ENCODE measurements at places on chromosomes 5 and 9. TPM values are rescaled to one million over a fixed set of nuclear protein-coding genes. Genes with fewer than 3 reads are reported as not detected.

Gene PTPRD
- 0.63 TPM for total RNA-seq

Gene SUSD3
- 13.4 TPM for total RNA-seq

Gene ZDHHC11
- total RNA-seq, result 26.0 TPM

Gene ENTREP1
- total RNA-seq, result 0.36 TPM

Gene IL7R
- 7.1 TPM for total RNA-seq

Gene IRGM
- not detected for total RNA-seq

Gene GALNT10
- 46.2 TPM for total RNA-seq

Gene KCNN2
- 0.07 TPM for total RNA-seq

Gene PIP5K1B
- 0.29 TPM for total RNA-seq

Gene RNF145
- total RNA-seq, result 21.8 TPM
